ENCODE measurements at places on chromosomes 2 and 18.
A peak's percentile ranks its signal among the peaks of the same experiment; 100 is the strongest.

DNA sequence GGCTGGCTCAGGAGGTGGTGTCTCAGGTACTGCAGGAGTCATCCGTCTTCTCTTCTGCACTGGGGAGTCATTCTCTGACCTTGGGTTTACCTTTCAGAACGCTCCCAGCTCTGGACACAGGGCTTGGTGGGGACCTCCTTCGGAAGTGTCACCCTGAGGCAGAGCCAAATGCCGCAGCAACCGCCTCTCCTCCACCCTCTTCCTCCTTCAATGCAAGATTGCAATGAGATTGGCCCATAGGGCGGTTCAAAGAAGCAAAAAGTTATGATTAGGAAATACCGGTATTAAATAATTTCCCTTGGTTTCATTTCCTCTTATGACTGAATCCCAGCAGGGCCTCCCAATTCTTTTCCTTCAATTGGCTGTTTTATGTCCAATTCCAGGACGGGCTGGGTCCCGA lies 178.8 kb downstream of the ACKR3 start:
- DNase-seq: no peak

DNA sequence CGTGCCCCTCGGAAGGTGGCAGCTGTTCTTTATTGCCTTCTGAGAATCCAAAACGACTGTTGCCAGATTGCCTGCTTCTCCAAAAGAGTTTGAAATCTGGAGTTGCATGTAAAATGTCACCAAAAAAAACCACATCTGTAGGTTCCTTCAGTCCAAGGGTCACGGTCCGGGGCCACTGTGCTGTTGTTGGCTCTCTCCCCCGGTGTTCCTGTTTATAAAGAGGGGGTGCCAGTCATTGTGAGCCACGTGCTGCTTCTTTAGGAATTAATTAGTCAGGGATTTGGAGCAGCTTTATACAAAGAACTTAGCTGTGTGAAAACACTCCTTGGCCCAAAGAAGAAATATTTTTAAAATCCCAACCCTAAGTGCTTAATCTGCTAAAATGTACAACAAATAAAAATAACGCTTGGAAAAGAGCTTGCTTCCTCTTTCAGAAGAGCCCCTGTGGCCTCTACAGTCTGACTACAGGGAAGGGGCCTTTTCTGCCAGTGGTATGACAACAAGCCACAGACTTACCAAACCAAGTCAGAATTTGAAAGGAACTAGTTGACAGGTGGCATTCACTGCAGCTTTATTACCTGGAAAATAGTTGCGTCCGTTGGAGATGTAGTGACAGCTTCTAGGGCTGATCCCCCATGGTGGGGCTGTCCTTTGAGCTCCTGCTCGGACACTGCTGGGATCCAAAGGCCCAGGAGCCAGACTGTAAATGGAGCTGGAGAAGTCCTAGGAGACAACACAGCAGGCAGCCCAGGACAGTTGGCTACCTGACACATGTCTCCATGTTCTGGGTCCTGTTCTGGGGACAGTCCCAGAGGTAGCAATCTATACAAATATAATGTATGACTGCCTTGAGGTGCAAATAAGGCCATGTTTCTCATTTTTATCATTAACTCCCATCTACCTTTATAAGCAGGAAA lies 84.5 kb upstream of the SLC1A4 start:
- no peak for DNase-seq

GRCh38 chr18:24930971-24931370 lies 421.0 kb downstream of the ZNF521 start:
- DNase-seq: peak; percentile 52

DNA sequence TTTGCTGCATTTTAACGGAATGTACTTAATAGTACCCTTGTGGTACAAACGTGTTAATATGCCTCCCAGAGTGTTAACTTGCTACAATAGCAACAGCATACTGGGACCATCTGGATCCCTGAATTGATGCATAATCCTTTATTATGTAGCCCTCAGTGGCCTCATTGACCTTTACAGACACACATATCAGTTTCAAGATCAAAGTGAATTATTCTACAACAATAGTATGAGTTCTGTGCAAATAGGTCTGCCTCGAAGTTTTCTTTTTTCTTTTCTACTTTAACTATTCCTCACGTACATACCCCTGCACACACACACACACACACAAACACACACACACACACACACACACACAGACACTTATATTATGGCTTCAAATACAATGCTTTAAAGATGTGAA lies 1622.1 kb downstream of the LRP1B start:
- DNase-seq: no peak

- DNase-seq: no peak
These were observed 895.4 kb downstream of the CNTNAP5 start for GRCh38 chr2:124920448-124920847.

DNA sequence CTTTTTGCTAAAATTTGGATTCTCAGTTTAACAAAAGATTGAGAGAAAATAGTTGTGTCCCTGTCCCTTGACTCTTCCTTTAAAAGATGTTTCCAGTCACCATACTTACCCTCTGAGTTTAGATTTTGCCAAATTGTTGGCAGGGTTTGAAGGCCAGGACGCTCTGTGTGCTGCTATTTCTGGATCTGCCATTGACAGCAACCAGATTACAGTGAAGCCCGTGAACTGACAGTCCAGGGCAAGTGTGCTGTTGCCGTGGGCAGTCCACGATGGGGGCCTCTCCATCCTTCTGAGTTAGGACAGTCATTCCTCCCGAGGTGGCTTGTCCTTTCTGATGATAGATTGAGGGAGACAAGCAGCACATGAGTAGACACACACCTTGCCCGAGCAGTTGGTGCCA lies 89.9 kb downstream of the PTPRM start:
- no peak for DNase-seq

GRCh38 chr2:67626656-67627055 lies 229.5 kb downstream of the ETAA1 start:
- DNase-seq: no peak

- no peak for DNase-seq
These were observed 300.7 kb downstream of the NOL4 start for GRCh38 chr18:33923980-33924379.

GRCh38 chr2:206004004-206004693 lies 81.8 kb downstream of the INO80D start:
- no peak for DNase-seq

- no peak for DNase-seq
These were observed 684 bp upstream of the ZCCHC2 start for GRCh38 chr18:62522178-62522503.

GRCh38 chr2:177064422-177064821 lies 148.2 kb upstream of the HNRNPA3 start:
- no peak for DNase-seq

DNA sequence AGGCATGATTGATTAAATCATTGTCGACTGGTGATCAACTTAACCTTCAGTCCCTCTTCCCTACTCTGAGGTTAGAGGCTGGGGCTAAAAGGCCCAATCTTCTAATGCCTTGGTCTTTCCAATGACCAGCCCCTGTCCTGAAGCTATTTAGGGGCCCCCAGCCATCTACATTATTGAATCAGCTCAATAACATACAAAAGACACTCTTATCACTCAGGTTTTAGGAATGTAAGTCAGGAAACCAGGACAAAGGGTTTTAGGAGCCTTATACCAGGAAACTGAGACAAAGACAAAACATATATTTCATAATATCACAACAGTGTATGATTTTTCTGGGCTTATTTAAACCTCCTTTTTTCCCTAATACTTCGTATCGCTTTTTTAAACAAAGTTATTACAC lies 198.6 kb downstream of the RNF152 start:
- DNase-seq: no peak

GRCh38 chr2:188897096-188897495 lies 77.1 kb upstream of the COL3A1 start:
- no peak for DNase-seq

GRCh38 chr2:241558532-241559322 lies at the start of gene BOK:
Gene BOK (plus strand): TSS chr2:241558745. CDS start chr2:241559484, 739 bp downstream.
- DNase-seq: no peak

DNA sequence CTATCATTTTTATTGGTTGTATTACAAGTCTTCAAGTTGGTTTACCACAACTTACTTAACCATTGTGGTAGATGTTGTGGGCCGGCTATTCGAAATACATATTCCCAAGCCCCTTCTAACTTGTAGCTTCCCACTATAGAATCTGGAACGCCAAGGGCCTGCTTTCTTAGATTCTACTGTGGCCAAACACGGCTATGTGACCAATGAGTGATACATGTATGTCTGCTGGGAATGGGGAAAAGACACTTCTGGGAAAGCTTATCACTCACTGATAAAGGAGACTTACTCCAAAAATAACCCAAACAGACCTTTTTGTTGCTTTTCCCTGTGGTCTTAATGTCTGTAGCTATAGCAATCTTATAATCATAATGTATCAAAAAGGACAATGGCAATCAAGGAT lies 24.5 kb downstream of the STRN start:
- DNase-seq: no peak

Data from LNCaP clone FGC (cell line).